ENCODE measurements at places on chromosomes 2 and 18.

- DNase-seq: no peak
Measured at GRCh38 chr2:111054791-111055691, 65.7 kb upstream of the BCL2L11 start.

- no peak for DNase-seq
Measured at GRCh38 chr2:138223319-138223718, 259.0 kb downstream of the HNMT start.

DNA sequence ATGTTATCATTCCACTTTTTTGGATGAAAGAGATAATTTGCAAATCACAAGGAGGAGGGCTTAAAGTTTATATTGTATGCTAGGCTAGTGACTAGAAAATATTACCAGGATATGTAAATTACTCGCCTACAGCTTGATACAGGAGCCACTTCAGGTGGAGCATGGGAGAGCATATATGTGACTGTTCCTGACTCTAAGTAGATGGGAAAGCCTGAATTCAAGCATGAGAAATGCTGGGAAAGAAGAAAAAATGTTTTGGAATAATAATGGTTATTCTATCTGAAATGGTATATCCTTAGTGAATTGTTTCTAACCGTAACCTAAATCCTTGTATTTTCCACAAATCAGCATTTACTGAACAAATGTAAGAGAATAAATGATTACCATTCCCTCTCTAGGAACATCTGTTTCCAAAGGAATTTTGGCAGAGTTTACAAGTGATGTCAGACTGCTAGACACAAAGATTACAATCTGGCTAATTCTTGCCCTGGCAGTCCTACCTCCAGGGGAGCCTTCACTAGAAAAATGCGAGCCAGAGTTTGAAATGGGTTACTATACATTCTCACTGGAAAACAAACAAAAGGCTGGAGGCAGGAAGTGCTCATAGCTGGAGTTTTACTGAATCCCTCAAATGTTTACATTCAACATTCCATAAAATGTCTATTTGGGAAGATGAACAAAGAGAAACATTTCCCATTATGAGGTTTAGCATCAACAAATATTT, 129.4 kb upstream of the MAPRE2 start:
- DNase-seq: no peak

DNA sequence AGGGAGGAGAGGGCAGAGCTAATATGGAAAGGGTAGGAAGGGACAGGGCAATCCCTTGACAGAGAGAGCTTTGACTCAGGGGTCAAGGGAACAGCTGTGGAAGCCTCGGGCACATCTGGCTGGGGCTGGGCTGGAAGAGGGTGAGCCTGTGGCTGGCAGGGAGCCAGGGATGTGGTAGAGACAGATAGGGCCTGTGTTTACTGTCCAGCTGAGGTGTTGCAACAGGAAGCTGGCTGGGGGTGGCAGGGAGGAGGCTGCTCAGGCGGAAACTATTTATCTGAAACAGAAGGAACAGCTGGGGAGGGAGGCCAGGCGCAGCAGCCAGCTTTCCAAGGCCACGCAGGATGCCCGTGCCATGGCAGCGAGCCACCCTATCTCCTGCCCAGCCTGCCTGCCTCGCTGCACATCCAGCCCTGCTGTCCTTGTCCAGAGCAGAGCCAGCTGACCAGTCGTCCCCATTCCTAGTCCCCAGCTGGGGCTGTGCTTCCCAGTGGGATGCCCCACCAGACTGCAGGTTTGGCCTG, 264.7 kb downstream of the CYP26B1 start:
- DNase-seq: no peak

GRCh38 chr2:99939135-99939534, 203.3 kb downstream of the AFF3 start:
- peak; percentile 2 for DNase-seq

DNA sequence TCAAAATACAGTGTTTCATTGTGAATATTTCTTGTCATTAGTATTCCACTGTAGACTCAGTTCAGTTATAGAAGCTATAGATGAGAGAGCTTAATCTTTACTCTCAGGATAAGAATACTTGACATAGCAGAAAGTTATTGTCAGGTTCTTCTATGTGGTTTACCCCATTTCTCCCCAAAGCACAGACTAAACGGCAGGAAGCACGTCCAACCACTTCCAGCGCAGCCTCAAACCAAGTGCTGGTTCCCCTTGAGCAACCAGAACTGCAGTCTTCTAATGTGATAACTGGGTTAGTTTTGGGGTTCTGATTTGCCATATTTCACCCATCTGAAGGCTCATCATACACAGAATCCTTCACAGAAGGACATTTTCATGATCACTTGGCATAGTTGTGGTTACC, 324.7 kb downstream of the SLC8A1 start:
- DNase-seq: no peak

GRCh38 chr2:24908461-24908901, 11.6 kb downstream of the ADCY3 start:
- DNase-seq: no peak

DNA sequence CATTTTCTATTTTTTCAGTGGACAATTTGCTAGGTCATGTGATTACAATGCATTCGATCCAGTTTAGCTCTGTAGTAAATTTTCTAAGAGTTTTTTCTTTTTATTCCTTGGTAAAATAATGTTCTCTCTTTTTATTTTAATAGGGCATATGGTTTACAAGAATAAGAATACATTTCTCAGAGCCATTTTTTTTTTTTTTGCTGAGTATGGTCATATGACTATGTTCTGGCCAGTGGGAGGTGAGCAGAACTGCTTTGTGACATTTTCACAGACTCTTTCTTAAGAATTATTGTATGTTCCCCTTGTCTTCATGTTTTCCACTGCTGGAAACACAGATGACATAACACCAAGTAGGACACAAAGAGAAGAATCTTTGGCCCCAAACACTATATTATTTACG, 626.6 kb upstream of the FSHR start:
- no peak for DNase-seq

GRCh38 chr2:229339618-229340017, 68.5 kb upstream of the PID1 start:
- no peak for DNase-seq

DNA sequence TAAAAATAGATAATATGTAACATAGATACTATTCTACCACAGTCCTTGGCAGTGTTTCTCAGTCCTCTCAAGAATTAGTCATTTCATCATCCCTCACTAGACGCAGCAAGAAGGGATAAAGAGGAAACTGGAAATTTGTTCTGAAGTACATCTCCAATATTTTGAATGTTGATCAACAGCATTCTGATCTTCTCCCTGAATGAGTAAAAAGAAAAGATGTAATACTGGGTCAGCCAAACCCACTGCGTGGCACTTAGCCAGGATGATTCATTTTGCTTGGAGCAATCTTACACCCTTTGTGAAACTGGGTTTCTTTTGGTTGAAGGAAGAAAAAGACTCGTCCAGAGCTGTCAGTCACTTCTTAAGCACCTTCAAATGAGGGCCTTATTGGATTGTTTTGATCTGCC, 54.1 kb downstream of the TAF1B start:
- DNase-seq: no peak

DNA sequence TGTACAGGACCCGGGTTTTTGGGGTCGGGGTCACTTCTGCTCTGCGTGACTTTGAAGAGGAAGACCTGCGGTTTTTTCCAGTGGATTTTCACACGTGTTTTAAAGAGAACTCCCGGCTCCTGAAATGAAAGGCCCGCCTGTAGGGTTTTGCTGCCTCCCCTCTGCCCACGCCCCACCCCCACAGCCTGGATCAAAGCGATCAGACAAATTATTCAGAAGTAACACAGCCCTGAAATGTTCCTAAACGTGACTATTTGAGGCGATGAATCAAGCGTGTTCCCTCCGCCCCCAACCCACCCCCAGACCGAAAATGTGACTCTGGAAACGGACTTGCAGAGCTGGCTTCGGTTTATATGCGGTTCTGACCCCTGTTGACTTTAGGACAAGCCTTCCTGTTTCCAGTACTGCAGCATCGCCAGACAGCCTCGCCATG, 28.7 kb upstream of the SMIM21 start:
- DNase-seq: no peak

- no peak for DNase-seq
Measured at GRCh38 chr2:58146707-58147106, 94.4 kb downstream of the FANCL start.

DNA sequence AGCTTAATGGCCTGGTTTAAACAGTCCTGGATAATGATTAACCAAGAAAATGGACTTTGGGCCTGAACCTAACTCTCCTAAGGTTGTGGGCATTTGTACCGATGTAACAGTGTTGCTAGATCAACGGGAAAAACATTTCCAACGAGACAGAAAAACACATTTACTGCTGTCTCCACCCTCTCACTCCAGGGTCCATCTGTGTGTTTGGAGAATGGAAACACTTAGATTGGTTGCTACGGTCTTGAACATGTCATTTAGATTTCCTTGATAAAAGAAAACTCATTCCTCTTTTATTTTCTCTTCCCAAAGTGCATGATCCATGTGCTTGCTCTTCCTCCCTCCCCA, 88.0 kb downstream of the SOCS6 start:
- DNase-seq: no peak

DNA sequence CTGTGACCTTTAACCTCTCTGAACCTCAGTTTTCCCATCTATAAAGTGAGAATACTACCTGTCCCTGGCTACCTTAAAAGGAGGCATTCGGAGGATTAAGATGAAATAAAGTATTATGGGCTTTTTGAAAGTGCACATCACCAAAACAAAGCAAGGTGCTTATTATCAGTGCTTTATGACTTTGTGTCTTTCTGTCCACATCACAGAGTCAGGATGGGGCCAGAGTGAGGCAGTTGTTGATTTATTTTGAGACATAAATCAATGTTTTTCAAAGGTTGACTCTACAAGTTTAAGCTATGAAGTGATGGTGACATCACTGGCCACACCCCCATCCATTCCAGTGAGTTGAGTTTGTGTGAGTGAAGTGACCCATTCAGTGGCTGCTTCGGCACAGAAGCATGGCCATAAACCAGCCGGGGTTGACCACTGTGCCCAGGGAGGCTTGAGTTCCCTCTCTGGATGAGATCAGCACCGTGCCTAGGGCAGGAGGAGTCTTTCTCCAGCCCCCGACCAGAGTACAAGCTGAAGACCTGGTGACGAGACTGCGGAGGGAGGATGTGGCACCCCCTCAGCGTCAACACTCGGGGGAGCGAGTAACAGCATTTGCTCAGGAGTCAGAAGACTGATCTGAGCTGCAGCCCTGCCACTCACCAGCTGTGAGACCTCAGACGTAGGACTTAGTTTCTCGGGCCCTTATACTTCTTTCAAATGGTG, 89.0 kb upstream of the PPP1CB start:
- DNase-seq: no peak

GRCh38 chr18:939958-940357, 35.3 kb downstream of the ADCYAP1 start:
- no peak for DNase-seq

GRCh38 chr2:23132000-23132399, 253.0 kb upstream of the KLHL29 start:
- DNase-seq: no peak

DNA sequence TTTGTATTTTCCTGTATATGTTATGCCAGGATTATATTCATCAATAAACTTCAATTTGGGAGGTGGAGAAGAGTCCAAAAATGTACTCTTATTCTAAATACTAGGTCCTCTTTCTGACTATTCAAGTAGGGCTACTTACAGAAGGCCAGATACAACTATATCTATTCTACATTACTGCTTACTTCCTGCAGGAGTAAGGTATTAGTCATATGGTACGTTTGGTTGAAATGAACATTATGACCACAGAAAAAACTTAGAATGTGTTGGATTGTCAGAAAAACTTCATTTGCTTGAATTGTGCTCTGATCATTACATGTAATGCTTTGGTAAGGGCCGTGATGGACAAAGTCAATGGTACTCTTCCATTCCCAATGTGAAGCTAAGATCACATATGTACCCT, 35.0 kb downstream of the STAT4 start:
- no peak for DNase-seq

- no peak for DNase-seq
Measured at GRCh38 chr2:190415794-190416775, 7.9 kb downstream of the MFSD6 start.

GRCh38 chr18:3610813-3611212, 160.8 kb downstream of the TGIF1 start:
- DNase-seq: no peak

GRCh38 chr2:234083572-234084348, 33.3 kb downstream of the SPP2 start:
- DNase-seq: no peak
